ENCODE measurements at places on chromosomes 7 and 10. TPM values are rescaled to one million over a fixed set of nuclear protein-coding genes. Genes with fewer than 3 reads are reported as not detected.

DNA sequence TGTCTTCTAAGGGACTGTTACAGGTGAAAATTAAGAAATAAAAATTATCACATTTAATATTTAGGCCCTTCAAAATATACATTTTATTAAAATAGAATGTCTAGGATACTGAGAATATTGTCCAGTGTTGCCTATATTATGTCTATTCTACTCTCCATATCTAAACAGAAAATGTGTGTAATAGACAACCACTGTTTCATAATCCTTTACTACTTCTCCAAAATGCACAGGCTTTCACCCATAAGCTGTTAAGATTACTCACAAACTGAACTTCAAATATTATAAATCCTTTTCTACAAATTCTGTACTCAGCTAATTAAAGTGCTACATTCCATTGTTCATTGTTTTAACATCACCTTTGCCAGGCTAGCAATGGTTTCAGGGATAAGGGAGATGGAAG is 56.7 kb upstream of the TFEC start:
- peak; percentile 57 for DNase-seq

DNA sequence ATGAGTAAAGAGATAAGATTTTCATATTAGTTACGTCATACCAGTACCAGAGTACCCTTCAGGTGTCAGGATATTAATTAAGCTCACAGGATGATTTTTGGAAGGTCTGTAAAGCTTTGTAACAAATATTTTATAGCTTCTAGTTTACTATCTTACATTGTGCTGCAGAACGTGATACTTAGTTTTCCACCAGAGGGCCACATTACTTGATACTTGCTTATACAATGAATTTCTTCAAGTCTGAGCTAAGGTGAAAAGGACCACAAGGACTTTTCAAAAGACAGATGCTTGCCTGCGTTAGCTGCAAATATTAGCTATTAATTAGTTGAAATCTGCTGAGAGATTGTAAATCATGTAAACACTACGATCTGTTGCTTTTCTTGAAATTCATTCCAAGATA is 12.2 kb downstream of the FOXP2 start:
- no peak for DNase-seq

- peak; percentile 97 for DNase-seq
Measured at GRCh38 chr10:71860243-71861029, 9.4 kb upstream of the PSAP start.

DNA sequence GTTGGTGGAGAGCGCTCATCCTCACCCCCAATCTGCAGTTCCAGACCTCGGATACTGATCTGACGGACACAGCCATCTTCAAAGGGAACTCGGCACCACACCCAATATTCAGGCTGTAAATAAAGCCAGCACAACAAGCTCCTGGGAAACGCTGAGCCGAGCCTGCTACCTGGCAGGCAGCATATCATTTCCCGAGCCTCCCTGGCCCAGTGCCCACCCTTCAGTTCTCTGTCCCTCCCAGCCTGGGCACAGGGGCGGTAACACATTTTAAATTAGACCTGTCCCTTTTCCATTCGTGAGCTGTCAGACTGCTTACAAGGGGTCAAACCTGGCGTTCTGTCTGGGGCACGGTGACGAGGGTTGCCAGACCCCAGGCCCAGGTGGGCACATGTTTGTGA is 250.5 kb downstream of the ARHGAP12 start:
- no peak for DNase-seq

Gene DYNC1I1
- 2.2 TPM for total RNA-seq

DNA sequence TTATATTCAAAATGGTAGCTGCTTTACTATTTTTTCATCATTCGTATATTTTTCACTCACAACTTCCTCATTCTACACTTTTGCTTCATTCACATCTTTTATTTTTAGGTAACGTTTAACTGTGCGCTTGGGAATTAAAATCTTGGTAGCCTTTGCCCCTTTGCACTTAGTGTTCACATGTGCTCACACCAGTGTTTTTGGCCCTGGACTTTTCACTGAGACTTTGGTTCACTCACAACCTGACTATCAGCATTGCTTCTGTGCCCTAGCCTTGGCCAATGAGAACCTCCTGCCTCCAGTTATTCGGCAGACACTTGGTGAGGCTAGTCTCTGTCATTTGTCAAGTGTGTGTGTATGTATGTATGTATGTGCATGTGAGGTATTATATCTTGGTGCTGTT is 596.9 kb downstream of the SORCS1 start:
- no peak for DNase-seq

GRCh38 chr10:61142987-61143386 is 199.0 kb upstream of the RHOBTB1 start:
- DNase-seq = no peak

- DNase-seq = no peak
Measured at GRCh38 chr10:114716811-114717404, 58.8 kb upstream of the ABLIM1 start.

DNA sequence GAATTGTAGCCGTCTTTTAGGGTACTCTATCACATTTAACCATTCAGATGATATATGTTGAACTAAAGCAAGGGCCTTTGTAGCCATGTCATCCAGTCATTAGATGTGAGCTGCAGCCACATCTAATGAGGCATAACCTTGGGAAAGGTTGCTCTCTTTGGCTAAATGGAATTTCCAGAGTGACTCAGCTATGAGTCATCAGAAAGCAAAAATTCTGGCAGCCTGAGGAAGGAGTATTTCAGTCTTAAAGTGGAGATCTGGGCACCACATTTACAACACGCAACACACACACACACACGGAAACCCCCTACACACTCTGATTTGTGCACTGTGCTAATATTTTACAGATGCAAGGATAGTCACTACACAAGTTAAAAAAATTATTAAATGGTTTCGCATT is 176.9 kb upstream of the ZWINT start:
- no peak for DNase-seq

- peak; percentile 19 for DNase-seq
Measured at GRCh38 chr7:70098133-70098561, 499.9 kb downstream of the AUTS2 start.

DNA sequence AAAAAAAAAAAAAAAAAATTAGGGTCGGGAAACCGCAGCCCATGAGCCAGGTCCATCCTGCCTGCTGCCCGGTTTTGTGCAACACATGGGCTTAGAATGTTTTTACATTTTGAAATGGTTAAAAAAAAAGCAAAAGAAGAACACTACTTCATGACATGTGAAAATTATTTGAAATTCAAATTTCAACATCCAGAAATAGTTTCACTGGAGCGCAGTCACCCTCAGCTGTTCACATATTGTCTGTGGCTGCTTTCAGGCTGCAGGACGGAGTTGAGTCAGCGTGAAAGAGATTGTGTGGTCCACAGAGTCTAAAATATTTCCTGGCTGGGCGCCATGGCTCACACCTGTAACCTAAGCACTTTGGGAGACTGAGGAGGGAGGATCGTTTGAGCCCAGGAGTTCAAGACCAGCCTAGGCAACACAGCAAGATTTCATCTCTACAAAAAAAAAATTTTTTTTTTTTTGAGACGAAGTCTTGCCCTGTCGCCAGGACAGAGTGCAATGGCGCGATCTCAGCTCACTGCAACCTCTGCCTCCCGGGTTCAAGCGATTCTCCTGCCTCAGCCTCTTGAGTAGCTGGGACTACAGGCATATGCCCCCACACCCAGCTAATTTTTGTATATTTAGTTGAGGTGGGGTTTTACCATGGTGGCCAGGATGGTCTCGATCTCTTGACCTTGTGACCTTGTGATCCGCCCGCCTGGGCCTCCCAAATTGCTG is 63.9 kb upstream of the ECHDC3 start:
- no peak for DNase-seq

- DNase-seq = no peak
Measured at GRCh38 chr10:74289188-74289587, 138.2 kb downstream of the ADK start.

DNA sequence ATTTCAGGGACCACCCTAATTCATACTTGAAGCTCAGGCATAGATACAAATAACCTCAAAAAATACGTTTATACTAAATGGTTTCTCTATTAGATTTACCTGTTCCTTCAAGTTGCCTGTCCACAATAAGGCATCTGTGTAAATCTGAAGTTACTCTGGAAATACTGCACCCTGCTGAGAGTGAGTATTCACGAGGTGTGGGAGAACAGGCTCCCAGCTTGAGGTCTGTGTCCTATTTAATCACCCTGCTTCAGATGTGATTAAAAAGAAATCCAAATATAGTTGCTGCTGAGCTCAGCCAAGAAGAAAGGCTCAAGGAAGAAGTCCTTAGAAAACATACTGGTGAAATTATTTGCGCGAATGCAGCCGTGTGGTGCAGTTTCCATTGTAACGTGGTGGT is 136.8 kb downstream of the KLF6 start:
- DNase-seq = no peak

Gene MYOF
- 352 TPM for total RNA-seq

- no peak for DNase-seq
Measured at GRCh38 chr7:32894171-32894570, 2.6 kb upstream of the KBTBD2 start.

DNA sequence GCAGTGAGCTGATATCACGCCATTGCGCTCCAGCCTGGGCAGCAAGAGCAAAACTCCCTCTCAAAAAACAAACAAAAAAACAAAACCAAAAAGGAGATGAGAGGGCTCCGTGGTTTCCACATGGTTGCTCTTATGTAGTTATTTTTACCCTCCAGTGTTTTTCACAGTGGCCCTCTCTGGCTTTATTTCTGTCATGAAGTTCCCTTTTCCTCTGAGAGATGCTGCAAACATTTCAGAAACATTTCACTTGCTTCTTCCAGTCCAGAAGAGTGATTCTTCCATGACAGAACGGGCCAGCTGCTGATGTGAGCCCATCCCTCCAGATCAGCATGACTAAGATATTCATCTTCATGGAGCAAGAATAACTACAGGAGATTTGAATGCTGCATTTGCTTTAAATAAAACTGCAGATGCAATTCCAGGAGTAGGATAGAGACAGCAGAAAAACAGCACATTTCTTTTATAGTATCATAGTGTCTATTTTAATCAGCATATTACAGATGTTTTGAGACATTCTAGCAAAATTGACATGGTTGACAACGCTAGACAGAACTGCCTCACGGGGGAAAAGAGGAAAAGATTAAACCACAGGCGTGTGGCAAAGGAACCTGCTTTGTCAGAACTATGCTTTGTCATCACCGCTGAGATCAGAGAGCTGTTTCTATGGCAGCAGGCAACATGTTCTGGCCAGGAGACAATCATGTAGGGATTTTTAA is 40.3 kb downstream of the NRCAM start:
- peak; percentile 57 for DNase-seq

Gene IL6
- total RNA-seq = 37.4 TPM

- DNase-seq = no peak
Measured at GRCh38 chr10:78313636-78314035, 280.0 kb downstream of the RPS24 start.
